Inflammatory macrophage treated with lipopolysaccharide for 1 hour (primary cell): ENCODE measurements at places on chromosomes 3 and 15.

GRCh38 chr3:106488331-106488730, 619.5 kb upstream of the CBLB start:
- no peak for DNase-seq

- DNase-seq, result no peak
These were observed 32.1 kb upstream of the NUDT16 start for GRCh38 chr3:131349454-131349853.

GRCh38 chr15:33296856-33297255, 13.9 kb upstream of the RYR3 start:
- DNase-seq, result no peak

- no peak for DNase-seq
These were observed 21.3 kb downstream of the RTF1 start for GRCh38 chr15:41438206-41438605.

DNA sequence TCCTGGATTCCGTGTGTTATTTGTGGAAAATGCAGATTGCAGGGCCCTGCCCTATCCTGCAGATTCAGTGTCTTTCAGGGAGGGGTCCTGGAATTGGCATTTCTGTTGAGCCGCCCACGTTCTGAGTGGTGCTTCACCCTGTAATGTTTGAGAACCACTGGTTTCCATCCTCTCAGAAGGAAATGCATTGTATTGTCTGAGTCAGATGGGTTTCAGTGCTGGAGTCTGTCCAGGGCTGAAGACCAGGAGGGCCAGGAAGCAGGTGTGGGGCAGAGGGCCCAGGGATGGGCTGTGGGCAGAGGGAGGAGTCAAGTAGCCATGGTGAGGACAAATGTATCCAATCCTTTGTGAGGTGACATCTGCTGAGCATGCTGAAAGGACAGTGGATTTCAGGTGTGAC, 123.8 kb downstream of the SV2B start:
- no peak for DNase-seq

GRCh38 chr3:143383421-143383820, 263.9 kb downstream of the CHST2 start:
- peak; percentile 88 for DNase-seq

DNA sequence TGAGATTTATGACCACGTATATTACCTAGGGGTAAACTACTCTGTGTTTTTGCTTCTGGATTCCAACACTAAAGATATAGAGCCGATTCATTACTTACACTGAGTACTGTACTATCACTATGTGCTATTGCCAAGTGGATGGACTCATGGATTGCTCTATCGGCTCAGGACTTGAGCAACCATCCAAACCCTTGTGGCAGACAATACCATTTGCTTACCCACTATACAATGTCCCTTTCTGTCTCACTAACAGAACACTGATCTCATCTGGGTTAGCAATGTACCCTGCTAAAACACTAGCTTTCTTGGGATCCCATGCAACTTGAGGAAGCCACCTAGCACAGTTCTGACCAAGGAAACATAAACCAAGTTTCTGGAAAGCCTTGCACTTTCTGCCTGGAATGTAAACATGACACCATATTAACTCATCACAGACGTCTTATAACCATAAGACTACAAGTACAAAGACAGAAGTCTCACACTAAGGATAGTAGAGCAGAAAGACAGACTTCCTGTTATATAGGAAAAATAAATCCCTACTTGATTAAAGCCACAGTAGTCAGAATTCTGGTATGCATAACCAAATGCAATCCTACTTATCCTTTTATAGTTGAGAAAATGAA, 38.6 kb downstream of the HACD2 start:
- DNase-seq, result no peak
